ENCODE measurements at places on chromosomes 3 and 15. TPM values are rescaled to one million over a fixed set of nuclear protein-coding genes. Genes with fewer than 3 reads are reported as not detected.

The ARHGEF26 gene
- total RNA-seq, result 18.4 TPM

GRCh38 chr3:136835813-136836510 is 17.0 kb downstream of the SLC35G2 start:
- no peak for DNase-seq

GRCh38 chr3:126731044-126731443 is 27.0 kb downstream of the CHCHD6 start:
- DNase-seq, result peak; percentile 39

The PLA2G4D gene
- total RNA-seq, result not detected

DNA sequence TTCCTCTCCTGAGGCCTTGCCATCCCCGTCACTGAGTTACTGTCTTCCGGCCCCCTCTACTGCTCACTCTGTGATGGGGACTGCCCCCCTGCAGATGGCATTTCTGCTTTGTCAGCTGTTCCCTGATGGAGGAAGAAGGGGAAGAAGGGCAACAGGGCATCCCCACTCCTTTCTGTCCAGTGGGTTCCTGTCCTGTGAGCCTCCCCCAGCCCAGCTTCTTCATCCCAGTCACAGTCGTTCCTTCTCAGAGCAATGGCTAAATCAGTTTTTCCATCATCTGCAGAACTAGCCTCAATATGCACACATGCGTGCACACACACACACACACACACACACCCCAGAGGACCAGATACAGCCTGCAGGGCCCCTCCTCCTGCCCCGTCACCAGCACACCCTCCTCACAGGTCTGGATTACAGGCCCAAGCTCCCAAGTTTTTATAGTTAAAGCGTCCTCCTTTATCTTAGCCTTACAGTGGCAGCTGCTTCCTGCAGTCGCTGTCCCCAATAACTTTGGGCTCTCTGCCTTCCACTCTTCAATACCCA is 21.4 kb downstream of the ALDH1L1 start:
- DNase-seq, result no peak

The MNS1 gene
- total RNA-seq, result 0.77 TPM

DNA sequence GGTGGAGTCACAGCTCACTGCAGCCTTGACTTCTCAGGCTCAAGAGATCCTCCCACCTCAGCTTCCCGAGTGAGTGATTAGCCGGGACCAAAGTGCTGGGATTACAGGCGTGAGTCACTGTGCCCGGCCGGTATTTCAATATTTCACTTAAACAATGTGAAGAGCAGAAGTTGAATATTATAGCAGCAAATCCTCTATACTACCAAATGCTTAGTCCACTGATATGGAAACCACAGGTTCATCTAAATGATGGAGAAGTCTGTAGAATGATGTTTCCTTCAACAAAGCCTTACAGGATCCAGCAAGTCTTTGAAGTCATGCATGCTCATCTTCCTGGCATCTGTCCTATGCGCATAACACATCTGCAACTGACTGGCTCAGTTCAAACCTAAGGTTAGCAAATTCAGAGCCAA is 20.3 kb upstream of the UACA start:
- DNase-seq, result no peak

The THSD4 gene
- 5.1 TPM for total RNA-seq

GRCh38 chr3:175186511-175186910 is 327.4 kb downstream of the NAALADL2 start:
- DNase-seq, result no peak

- peak; percentile 99 for DNase-seq
These were observed at the start of gene PSMD2 for GRCh38 chr3:184298759-184299487. Gene PSMD2 (plus strand): TSS chr3:184299241. CDS start chr3:184299267, 26 bp downstream.

GRCh38 chr3:109897734-109898133 is 560.4 kb upstream of the DPPA4 start:
- DNase-seq, result no peak

The AADACL2 gene
- 0.22 TPM for total RNA-seq

The MB21D2 gene
- total RNA-seq, result 3.3 TPM

- DNase-seq, result no peak
These were observed at the start of gene VWA5B2 for GRCh38 chr3:184229394-184230080. Gene VWA5B2 (plus strand): TSS chr3:184229585. CDS start chr3:184230529, 944 bp downstream.

The MYRIP gene
- 1.8 TPM for total RNA-seq

The SLCO2A1 gene
- total RNA-seq, result 40.1 TPM

The PRR20G gene
- total RNA-seq, result not detected

The SERINC4 gene
- 0.22 TPM for total RNA-seq

The MCF2L2 gene
- total RNA-seq, result 0.16 TPM

GRCh38 chr3:12578742-12579141 is 21.9 kb downstream of the MKRN2 start:
- DNase-seq, result no peak

- DNase-seq, result peak; percentile 62
These were observed 99.4 kb upstream of the IQSEC1 start for GRCh38 chr3:13172644-13173013.

- no peak for DNase-seq
These were observed 71.4 kb downstream of the C3orf80 start for GRCh38 chr3:160296591-160296990.

GRCh38 chr15:70447928-70448698 is 315.2 kb downstream of the UACA start:
- no peak for DNase-seq

DNA sequence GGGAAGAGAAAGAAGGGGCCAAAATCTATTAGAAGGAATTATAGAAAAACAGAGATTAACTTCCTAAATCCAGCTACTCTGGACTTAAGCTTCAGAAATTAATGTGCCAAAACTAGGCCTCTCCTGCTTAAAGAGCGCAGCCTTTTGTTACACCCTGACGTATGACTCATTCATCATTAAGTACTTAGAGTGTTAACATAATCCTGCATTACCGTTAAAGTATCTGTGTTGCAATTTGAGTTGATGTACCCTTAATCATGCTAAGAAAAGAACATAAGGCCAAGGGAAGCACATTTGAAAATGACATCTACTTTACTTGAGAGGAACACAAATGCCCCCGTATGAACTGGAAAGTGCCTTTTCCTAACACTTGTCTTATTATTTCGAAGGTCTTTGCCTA is 7.9 kb downstream of the HTR3D start:
- DNase-seq, result no peak

The ONECUT1 gene
- total RNA-seq, result not detected

DNA sequence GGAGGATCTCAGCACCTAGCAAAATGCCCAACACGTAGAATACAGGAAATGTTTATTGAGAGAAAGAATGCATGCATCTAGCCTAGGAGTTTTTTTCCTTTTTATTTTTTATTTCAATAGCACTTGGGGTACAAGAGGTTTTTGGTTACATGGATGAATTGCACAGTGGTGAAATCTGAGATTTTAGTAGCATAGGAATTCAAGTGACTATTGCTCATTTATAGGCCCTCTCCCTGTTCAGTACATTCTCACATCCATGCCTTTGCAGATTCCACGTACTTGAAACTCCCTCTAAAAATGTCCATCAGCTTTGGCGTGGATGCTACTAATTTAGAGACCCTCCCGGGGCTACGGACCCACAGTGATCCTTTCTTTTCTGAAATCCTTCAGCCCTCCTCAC is 61.7 kb upstream of the PIAS1 start:
- no peak for DNase-seq

- DNase-seq, result no peak
These were observed 3.3 kb upstream of the CEP97 start for GRCh38 chr3:101720851-101721840.

The SYNPR gene
- not detected for total RNA-seq

The ANKRD63 gene
- total RNA-seq, result not detected

- DNase-seq, result no peak
These were observed 851.9 kb upstream of the ALCAM start for GRCh38 chr3:104514776-104515175.

DNA sequence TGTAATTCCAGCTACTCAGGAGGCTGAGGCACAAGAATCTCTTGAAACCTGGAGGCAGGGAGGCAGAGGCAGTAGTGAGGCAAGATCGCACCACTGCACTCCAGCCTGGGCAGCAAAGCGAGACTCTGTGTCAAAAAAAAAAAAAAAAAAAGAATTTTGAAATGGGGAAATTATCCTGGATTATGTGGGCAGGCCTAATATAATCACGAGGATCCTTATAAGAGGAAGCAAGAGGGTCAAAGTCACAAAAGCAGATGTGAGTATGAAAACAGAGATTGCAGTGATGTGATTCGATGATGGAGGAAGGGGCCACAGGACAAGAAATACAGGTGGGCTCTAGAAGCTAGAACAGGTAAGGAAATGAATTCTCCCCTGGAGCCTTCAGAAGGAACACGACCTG is 159.6 kb downstream of the LEKR1 start:
- no peak for DNase-seq

DNA sequence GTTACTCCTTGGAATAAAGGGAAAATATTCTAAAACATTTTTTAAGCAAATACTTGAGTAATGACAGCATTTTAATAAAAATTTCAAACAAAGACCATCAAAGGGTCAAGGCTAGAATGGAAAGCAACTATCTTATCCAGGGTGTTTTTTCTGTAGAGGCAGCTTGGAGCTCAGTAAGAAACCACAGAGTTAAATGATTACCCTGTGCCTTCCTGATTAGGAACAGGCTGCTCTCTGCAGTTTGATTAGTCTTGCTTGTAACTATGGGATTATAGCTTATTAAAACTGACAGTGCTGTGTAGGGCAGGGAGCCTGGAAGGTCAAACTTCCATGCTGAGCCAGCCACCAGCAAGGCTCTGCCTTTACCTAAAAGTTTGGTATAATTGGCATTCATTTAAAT is 33.1 kb downstream of the QTRT2 start:
- no peak for DNase-seq

The HDC gene
- 3.2 TPM for total RNA-seq

GRCh38 chr3:48140336-48140757 is 47.9 kb downstream of the CDC25A start:
- no peak for DNase-seq

DNA sequence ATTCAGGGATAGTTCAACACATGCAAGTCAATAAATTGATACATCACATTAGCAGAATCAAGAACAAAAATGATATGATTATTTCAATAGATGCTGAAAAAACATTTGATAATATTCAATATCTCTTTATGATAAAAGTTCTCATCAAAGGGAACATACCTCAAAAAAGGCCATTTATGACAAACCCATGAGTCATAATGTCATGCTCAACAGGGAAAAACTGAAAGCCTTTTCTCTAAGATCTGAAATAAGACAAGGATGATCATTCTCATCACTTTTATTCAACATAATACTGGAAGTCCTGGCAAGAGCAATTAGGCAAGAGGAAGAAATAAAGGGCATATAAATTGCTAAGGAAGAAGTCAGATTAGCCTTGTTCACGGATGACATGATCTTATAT is 54.1 kb upstream of the TMEM158 start:
- DNase-seq, result no peak

The SERPINI2 gene
- total RNA-seq, result not detected

GRCh38 chr3:53416530-53416929 is 69.2 kb upstream of the DCP1A start:
- DNase-seq, result no peak

DNA sequence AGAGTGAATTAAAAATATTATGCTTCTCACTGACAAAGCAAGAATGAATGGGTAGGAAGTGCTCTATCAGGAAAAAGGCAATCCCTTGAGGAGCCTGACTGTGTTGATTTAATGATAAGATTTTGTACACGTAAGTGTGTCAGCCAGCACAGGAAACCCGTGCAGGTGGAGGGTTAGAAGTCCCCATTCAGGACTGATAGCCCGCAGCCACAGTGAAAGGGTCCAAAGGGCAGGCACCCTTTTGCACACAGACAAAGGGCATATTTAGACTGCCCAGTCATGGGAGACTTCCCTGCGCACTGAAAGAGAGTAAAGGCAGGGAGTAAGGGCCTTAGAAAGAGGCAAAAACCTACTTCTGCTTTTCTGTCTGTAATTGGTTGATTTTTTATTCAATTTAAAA is 26.4 kb upstream of the SKIL start:
- no peak for DNase-seq
